ENCODE measurements at places on chromosomes 5 and 9.

DNA sequence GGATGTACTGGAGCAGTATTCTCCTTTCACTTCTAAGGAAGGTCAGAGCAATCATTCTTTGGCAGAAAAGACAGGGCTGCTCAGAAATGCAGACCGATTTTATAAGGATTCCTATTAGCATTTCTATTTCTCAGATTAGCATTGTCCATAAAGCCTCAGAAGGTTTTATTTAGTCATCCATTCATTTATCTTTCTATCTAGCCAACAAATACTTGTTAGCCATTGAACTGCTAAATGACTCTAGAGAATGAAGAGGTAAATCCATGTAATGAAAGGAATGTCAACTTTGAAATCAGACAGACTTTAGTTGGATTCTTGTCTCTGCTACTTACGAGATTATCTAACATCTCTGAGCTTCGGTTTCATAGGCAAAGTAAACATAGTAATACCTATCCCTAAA, 165.2 kb downstream of the SLC25A46 start:
- DNase-seq = no peak

DNA sequence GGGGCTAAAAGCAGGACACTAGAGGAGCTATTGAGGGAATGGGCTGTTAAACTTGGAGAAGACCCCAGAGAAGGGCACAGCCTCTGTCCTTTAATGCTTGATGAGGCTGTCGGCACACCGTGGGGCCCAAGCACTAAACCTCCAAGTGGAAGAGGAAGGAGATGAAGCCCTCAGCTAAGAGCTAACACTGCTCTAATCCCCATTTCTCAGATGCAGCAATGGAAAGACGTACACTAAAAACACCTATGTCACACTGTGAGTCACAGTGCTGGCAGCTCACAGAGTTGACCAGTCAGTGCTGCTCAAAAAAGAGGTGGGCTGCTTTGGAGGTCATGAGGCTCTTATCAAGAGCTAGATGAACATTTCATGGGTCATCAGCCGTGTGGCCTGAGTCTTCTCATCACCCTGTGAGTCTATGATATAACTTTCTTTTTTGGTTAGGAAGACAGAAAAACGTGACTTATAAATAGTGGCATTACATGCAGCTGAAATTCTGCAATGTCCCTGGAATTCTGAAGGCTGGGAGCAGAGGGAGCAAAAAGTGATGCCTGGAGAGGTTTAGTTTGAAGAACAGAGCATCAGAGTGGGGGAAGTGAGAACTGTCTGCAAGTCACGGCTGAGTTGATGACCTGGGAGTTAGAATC, 21.5 kb downstream of the TNFSF8 start:
- no peak for DNase-seq

DNA sequence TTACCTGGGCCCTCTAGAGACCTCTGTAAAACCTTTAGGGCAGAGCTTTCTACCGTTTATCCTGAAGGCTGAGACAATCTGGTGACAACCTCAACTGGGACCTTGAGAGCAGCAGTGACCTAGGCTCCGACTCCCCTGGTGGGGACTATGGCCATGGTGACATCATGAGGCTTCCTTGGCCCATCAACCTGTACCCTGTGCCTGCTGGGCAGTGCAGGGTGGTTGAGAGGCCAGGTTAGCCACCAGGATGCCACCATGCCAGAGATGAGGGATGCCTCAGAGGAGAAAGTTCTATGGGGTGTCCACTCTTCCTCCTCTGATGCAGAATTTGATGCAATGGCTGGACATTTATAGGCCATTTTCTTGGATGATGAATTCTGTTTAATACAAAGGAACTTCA, 194.8 kb downstream of the PDZD2 start:
- no peak for DNase-seq

DNA sequence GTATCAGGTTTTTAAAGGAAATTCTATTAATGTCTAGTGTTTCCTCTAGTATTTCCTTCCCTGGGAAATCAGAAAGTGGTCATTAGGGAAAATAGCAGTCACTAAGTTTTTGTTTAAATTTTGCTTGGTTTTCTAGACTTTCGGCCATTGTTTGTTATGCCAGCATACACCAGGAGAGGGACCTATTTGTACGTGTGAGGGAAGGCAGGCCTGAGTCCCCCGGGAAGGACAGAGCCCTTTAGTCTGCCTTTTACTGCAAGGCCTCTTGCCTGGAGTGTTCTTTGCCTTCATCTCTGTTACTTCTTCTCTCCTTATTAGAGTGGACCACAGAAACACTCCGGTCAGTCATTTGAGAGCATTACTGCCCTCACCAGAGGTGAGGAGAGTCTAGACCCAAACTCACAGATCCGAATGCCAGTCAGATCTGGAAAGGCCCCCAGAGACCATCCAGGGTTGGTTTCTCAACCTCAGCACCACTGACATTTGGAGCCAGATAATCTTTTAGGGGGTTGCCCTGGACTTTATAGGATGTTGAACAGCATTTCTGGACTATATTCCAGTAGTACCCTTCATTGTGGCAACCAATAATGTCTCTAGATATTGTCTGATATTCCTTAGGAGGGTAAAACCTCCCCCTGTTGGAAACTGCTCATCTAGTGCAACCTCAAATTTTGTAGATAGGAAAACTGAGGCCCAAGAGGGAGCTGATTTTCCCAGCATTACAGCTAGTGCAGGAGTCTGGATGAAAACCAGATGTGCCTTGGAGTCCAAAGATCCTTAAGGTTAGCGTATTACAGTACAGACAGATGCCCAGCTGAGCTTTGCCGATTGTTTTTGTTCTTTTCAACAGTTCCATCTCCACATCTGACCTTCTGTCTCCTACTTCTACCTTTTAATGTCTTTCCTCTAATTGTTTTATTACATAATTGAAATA, 93.0 kb upstream of the NIPAL4 start:
- no peak for DNase-seq

- no peak for DNase-seq
Measured at GRCh38 chr9:83625178-83625577, 2.2 kb downstream of the IDNK start.

DNA sequence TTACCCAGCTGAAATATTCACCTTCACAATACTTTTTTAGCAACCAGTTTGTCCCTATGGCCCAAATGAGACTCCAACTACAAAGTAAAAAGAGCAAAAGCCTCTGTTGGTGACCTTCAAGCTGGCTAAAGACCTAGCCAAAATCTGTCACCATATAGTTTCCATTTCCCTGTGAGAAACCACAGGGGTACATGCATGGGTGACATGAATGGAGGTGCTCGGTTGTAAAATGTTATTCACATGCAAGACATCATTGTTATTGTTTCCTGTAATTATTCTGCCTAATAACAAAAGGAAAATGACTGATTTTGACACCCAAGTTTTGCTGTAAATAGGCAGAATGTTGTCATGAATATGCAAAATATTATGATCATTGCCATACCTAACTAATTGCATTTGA, 285.3 kb downstream of the ZNF608 start:
- DNase-seq = no peak

- DNase-seq = no peak
Measured at GRCh38 chr9:37839496-37840461, 39.2 kb downstream of the DCAF10 start.

DNA sequence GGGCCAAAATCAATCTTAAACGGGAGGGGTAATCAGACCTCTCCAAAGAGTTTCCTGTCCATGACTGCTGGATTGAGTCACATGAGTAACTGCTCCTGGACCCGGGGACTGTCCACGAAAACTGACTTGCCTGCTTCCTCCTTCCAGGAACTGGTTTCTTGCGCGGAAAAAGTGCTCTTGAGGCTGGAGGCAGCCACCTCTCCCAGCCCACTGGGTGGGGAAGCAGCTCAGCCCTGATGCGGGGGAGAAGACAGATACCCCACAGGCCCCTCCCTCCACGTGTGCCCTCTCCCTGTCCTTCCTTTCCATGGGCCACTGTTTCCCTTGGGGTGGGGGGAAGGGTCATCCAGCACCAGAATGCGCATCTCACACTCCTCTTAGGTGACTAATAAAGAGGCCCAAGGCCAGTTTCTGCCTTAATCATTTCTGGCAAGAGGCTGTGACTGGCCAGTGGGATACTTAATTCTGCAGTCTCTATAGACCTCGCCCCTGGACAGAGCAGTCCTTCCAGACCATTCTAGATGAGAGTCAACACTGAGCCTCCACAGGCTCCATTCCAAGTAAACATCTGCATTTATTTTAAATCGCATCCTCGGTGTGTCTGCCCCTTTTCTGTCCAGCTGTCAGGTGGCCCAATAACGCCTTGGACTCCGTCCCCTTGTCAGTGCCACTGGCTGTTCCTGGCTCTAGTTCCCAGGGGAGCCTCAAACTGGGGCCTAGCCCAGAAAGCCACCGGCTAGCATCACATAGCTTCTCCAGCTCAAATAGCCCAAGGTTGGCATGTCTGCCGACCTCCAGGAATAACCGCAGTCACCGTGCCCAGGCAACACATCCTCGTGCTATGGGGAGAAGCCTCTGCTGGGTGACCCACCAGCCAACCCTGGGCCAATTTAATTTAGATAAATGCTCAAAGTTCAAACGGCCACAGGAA, 12.0 kb downstream of the REXO4 start:
- DNase-seq = no peak

DNA sequence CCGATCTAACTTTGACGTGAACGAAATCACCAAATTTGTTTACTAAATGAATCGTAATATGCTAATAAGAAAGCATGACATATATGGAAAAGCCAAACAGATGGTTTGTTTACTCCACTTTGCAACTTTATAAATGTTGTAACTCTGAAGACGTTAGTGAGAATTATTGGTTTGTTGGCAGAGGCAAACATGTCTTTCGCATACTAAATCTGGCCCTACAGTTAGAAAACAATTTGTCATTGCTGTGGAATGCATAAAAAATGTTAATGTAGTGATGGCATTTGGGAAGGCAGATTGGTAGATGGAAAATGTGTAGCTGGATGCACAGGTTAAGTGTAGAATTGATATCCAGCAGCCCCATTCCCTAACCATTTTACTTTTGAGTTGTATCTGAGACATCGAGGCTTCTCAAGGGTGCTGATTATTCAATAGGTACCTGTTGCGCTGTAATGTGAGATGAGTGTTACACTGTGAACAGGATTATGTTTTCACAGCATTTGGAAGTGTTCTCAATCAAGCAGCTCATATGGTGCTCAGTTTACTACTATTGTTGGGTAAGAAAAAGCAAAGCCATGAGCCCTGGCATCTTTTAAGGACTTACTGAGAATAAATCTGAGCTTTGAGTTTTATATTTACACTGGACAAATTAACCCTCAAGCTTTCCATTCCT, 444.8 kb downstream of the BNC2 start:
- DNase-seq = no peak

GRCh38 chr5:139394123-139394653, 716 bp downstream of the PROB1 start:
- no peak for DNase-seq

DNA sequence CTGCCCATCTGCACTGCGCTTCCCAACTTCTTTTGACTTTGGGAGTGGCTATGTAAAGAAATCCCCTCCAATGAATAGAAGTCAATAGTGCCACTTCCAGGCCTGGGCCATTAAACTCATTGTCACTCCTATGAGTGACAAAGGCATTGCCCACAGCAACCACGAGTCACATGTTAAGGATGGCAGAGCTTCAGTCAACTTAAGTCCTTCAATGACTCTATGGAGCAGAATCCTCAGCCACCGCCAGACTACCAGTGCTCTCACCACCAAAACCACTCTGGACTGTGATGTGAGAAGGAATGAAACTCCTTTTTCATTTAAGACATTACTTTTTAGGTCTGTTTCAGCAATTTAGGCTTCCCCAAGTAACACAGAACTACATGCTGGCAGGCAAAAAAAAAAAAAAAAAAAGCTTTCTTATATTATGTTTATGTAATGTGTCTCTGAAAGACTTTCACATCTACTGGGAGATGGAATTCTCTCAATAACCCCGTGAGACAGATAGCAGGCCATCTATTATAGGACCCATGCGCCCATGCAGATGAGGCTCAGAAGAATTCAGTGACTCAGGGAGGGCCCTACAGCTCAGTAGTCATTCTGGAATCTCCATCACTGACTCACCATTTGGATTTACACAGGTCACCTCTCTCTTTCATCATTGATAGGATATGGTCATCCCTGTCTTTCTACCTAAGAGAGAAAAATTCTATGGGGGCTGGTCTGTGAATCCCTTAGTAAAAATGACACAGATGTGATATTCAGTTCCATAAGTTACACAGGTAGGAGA, 180.5 kb downstream of the CEMIP2 start:
- DNase-seq = no peak

- DNase-seq = no peak
Measured at GRCh38 chr9:87372356-87372851, 125.3 kb upstream of the DAPK1 start.

DNA sequence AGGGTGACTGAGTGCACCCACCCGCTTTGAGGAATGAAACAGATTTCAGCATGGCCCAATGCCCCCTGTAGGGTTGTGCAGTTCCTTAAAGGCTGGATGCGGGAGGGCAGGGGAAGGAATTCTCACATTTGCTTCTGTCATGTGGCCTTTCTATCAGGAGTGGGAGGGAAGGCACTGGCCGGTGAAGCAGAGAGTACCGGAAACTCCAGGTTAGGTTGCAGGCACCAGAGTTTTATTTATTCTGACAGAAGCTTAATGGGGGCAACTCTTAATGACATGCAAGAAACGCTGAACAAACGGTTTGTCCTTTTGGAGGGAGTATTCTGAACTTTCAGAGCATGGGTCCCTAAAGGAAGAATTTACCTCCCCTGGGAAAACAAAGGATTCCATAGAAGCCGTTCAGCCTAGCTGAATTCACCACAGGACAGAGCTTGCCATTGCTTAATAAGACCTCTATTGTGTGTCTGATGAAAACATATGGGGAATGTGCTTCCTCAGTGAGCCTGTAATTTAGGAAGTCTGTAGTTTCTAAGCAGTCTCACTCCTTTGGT, 44.1 kb upstream of the EQTN start:
- no peak for DNase-seq

- peak; percentile 72 for DNase-seq
Measured at GRCh38 chr9:36008774-36009300, 27.9 kb upstream of the RECK start.

GRCh38 chr9:35928591-35929452, 19.5 kb downstream of the SPAAR start:
- no peak for DNase-seq

DNA sequence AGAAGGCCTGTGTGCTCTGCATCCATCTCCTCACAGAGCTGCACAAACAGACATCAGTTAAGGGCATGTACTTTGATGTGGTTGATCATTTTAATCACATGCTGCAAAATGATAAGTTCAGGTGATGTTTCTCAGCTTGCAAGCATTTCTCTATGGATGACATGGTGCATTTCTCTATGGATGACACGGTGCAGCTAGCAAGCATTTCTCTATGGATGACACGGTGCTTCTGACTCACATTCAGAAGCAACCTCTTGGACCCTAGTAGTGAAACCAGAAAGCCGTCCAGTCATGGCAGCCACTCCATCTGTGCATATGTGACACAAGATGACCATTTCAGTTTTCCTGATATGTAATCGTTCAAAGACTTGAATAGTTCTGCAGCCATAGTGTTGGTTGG, 24.1 kb upstream of the RNF20 start:
- no peak for DNase-seq

- no peak for DNase-seq
Measured at GRCh38 chr5:172805018-172805683, 28.9 kb upstream of the ERGIC1 start.
